ENCODE measurements at places on chromosomes 12 and 14.

- DNase-seq, result no peak
These were observed 210.4 kb downstream of the SPTSSA start for GRCh38 chr14:34251662-34252061.

- DNase-seq, result no peak
These were observed 91.9 kb downstream of the DICER1 start for GRCh38 chr14:95065411-95065810.

GRCh38 chr14:76924371-76925096 lies 98.3 kb downstream of the LRRC74A start:
- DNase-seq, result no peak

DNA sequence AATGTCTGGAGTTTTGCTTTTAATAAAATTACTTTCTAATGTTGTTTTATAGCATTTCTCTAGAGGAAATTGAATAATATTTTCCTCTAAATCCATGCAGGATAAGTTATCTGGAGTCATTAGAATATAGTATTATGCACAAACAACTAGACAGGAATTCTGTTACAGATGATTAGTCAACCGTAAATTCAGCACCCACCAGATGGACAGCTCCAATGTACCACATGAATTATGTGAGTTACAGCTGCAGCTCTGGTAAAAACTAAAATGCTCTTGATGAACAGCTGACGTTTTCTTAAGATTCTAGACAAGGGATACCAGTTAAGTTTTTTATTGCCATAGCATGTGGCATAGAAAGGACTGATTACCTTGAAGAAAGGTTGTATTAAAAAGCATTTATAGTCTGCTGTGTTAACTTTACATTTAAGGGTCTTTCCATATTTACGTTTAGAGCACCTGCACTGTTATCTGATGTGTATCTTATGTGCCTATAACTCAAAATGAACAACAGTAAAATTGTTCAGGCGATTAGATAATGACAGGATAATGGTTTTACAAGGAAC lies 321.4 kb upstream of the LRFN5 start:
- no peak for DNase-seq

GRCh38 chr12:128383357-128383937 lies 116.5 kb downstream of the TMEM132C start:
- no peak for DNase-seq

GRCh38 chr14:39265806-39266524 lies 32.2 kb downstream of the MIA2 start:
- peak; percentile 11 for DNase-seq

DNA sequence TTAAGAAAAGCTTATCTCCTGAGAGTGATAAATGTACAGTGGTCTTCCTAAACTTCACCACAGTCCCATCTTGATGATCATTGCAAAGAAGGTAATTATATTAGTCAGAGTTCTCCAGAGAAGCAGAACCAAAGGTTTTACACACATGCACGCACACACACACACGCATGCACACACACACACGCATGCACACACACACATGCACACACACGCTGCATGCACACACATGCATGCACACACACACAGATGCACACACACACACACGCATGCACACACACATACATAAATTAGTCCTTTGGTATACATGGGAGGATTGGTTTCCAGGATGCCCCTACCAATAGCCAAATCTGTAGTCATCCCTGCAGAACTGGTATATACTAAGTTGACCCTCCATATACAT lies 580 bp downstream of the OR4E2 start:
- no peak for DNase-seq

DNA sequence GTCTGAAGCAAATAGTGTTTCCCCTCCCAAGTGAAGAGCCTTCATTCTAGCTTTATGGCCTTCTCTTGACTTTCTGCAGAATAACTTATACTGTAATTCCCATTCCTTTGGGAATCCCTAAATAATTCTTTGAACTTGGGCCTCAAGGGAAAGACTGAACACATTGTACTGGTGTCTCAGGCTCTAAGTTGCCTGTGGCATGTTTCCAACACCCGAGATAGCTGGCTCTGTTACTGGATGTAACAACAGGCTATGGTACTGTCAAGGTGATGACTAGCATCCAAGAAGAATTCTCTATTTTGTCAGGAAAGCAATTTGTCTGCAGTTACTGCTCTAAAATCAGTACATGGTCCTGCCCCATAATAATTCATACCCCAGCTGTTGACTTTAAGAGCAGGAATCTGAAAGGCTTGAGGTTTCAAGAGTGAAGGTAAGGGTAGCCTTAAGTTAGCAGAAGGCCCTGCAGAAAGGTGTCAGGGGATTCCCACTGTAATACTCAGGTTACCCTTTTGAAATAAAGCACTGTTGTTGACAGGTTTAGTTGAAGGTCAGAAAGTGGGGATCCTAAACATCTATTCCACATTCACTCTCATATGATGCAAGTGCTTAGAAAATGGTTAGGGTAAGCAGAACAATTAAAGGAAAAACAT lies 5.2 kb downstream of the GPX2 start:
- no peak for DNase-seq

DNA sequence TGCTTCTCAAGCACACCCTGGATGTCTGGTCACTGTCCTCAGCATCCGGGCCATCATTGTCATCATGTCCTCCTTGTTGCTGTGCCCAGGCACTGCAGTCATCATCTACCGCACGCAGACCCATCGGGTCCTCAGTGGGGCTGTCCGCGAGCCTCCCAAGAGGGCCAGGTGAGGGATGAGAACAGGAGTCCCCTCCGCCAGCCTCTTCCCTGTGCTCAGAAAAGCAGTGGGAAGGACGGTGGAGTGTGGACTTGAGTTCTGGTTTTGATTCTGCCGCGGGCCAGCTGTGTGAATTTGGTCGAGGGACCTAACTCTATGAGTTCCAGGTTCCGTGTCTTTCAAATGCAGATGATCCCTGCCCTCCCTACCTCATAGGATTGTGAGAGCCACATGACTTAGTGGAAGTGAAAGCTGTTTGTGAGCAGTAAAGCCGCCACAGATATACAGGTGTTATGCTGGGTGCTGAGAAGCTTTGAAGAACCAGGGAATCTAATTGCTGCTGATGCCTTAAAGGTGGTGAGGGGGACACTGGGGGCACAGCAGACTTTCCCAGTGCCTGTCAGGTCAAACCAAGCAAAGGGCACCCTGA lies 122.9 kb upstream of the RAP1B start:
- no peak for DNase-seq

DNA sequence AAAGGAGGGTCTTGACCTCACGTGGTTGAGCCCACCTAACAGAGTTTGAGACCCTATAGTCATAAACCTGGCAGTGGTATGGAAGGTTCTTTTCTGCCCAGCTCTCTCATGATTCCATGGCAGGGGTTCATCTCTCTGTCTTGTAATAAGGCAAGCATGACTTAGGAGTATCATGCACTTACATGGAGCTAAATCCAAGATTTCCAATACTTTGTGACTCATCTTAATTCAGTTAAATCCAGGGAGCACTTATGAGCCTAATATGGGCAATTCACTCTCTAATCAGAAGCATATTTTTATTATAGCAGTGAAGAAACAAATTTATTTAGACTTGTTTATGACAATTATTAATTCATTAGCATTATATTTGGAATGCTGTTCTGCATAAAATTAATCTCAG lies 131.8 kb upstream of the CPSF6 start:
- no peak for DNase-seq

DNA sequence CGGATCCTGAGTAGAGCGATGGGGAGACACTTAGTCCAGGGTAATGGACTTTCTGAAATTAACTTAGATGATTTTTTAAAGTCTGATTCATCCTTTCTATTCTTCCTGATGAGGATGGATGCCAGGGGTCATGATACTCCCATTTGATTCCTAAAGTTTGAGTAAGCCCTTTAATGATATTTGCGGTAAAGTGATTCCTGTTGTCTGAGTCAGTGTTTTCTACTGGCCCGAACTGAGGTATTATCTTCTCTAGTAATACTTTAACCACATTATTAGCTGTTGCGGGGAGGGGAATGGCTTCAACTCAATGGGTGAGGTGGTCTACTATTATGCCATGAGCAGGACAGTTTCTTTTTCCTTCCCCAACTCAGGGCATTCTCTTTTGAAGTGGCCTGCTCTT lies 111.6 kb downstream of the RIN3 start:
- peak; percentile 93 for DNase-seq

DNA sequence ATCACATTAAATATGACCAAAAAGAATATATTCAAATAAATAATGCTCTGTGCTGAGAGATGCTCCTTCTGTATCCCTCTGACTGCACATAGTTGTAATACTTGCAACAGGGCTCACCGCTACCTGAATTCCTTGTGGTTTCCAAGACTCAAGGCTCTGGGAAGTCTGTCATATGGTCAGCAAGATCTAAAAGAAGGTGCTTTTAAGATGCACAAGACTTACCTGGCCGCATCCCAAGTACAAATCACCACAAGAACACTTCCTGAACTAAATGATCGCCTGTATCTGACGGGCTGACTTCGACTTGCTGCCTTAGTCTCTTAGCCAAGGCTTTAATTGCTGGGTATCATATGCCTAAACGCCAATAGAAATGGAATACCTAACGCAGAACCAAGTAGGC lies 67.2 kb downstream of the HECTD4 start:
- no peak for DNase-seq

- no peak for DNase-seq
These were observed 143.3 kb downstream of the CEP128 start for GRCh38 chr14:80798211-80798610.

DNA sequence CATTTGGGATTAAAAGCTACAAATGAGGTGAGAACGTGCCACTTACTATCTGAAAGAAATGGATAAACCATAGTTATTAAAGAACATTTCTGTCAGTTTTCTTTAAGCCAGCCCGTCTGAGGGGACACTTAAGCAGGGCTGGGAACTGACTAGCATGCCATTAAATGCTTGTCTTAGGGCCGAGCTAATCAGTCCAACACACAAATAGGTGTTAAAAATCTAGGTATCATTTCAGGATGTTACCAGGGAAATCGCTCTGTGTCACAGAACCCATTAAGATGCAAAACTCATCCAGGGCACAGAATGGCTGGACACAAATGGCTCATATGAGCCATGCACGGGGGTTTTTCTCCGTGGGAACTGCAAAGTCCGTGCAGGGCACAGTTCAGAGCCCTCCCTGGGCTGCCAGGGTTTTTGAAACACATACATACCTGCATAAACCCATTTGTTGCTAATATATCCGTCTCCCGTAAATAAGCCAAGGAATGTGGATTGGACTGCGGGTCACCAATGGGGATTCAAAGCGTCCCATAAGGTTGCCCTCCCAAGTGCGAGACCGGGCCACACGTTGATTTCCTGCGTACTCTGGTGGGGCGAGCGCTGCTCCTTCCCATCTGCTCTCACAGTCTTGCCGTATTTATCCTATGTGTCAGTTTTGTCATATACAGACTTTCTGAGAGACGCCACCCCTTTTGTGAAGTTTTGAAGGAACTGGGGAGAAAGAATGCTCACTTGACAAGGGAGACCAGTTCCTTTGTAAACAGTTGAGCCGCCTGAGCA lies 5.4 kb upstream of the GSC start:
- no peak for DNase-seq

DNA sequence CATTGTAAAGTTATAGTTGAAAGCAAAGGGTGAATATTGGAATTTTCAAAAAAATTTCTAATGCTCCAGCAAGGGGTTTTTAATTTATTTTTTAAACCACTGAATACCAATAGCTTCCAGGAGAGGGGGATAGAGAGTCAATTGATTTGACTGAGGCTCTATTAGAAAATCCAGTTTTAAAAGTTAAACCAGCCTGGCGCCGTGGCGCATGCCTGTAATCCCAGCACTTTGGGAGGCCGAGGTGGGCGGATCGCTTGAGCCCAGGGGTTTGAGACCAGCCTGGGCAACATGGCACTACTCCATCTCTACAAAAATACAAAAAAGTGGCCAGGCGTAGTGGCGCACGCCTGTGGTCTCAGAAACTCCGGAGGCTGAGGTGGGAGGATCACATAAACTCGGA lies 150.1 kb downstream of the SLC38A4 start:
- no peak for DNase-seq

DNA sequence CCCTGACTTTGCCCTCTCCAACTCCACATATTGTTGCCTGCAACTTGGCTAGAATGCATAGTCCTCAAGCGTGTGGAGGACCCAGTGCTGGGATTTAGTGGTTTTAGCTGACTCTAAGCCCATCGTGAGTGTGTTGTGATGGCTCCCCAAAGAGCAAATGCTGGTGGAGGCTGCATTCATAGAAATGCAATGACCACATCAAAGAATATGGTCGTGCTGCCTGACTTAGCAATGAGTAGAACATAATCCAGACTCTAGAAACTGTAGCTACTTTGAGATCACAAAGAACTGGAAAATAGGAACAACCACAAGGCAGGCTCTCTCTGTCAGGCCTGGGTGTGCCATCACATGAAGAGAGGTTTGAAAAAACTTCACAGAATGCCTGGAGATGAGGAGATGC lies 1.3 kb downstream of the DYRK4 start:
- no peak for DNase-seq

All from GM04504 (cell line).